Activated CD4-positive, CD25-positive, alpha-beta regulatory T cell treated with anti-CD3 and anti-CD28 coated beads, Interleukin-2, amount 50 U/mL, for 72 hours (primary cell): ENCODE measurements at places on chromosomes 1 and 21.
A peak's percentile ranks its signal among the peaks of the same experiment; 100 is the strongest.

- DNase-seq, result no peak
These were observed 69.2 kb upstream of the RGS2 start for GRCh38 chr1:192739476-192740184.

DNA sequence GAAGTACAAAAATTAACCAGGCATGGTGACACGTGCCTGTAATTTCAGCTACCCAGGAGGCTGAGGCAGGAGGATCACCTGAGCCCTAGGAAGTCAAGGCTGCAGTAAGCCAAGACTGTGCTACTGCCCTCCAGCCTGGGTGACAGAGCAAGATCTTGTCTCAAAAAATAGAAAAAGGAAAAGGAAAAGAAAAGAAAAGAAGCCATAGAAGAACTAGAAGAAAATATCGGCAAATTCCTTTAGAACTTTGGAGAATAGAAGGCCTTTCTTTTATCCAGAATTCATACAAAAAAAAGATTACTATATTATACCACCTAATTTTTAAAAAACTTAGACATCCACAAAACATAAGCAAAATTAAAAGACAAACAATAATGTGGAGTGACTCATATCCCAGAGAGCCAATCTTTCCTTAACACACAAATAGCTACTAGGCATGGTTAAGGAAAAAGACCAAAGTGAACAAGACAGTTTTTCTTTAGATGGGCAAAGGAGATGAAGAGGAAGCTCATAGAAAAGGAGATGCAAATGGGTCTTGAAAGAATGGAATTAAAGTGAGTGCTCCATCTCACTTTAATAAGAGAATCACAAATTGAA is 251.1 kb upstream of the IRF2BP2 start:
- DNase-seq, result no peak

DNA sequence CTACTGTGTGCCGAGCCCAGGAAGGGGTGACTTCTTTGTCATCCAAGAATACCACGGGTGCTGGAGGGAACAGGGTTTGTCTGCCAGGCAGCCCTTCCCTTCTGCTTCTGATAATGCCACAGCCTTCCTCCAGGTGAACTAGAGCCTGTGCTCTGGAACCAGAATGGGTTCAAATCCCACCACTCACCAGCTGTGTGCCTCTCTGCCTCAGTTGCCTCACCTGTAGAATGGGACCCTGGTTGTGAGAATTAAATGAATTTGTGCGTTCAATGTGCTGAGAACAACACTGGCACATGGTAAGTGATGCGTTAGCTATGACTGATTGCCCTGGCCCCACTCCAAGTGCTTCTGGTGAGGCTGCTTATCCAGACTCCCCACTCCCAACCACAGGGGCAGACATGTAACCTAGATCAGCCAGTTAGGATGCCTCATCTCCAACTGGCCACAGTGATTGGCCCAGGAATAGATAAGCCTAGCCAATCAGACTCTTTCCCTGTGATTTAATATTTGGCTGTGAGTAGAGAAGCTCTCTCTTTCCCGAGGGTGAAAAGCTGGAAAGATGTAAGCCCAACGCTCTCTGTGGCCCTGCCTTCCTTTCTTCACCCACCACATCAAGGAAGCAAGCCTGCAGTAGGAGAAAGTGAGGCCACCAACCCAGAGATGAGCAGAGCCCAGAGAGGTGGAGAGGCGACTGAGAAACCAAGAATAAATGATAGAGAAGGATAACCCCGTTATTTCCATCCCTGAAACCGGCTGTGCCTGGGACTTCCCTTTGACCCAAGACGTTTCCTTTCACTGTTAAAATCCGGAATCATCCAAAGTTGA is 20.8 kb upstream of the LAPTM5 start:
- no peak for DNase-seq

DNA sequence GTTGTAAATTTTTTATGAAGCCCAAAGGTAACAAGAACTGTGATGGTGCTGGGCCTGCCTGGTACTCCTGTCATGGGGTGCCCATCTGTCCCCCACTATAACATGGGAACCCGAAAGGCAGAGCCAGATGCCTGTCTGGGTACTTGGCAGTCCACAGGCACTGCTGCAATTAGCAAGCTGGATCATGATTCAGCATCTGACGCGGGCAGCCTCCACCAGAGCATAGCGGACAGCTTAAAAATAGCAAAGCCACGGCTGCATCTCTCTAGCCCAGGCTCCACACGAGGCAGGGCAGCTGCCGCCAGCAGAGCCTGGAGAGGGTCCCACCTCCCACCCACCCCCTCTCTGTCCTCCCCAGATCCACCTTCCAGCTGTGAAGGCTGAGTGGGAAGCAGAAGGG is 22.9 kb downstream of the SUSD4 start:
- no peak for DNase-seq

- no peak for DNase-seq
These were observed 125.4 kb downstream of the TBX19 start for GRCh38 chr1:168405906-168406549.

DNA sequence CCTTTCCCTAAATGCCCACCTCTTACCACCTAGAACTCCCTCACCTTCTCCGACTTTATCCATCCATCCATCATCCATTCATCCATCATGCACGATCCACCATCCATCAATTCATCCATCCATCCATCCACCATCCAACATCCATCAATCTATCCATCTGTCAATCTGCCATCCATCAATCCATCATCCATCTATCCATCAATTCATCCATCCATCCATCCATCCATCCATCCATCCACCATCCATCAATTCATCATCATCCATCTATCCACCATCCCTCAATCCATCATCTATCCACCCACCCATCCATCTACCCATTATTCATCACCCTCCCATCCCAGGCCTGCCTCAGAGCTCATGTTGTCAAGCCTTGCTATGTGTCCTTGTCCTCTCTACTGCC is 34.5 kb downstream of the WNT3A start:
- DNase-seq, result no peak

- DNase-seq, result no peak
These were observed 158.9 kb upstream of the COA6 start for GRCh38 chr1:234214129-234214910.

- DNase-seq, result no peak
These were observed 25.1 kb downstream of the KRTAP10-1 start for GRCh38 chr21:44514746-44515358.

- DNase-seq, result no peak
These were observed 107.8 kb downstream of the LACTBL1 start for GRCh38 chr1:22864886-22865285.

DNA sequence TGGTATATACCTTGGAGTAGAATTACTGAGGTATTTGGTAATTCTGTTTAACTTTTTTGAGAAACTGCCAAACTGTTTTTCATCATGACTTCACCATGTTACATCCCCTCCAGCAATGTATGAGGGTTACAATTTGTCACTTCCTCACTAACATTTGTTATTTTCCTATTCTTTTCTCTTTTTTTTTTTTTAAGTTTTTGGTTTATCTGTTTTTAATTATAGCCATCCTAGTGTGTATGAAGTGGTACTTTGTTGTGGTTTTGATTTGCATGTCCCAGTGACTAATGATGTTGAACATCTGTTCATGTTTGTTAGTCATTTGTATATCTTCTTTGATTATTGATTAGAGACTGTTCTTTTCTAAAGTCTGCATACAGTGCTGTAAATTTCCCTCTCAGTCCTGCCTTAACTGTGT is 147.3 kb downstream of the HS2ST1 start:
- DNase-seq, result no peak

GRCh38 chr1:154779551-154780189 is 90.4 kb downstream of the KCNN3 start:
- no peak for DNase-seq

GRCh38 chr1:40034869-40035268 is 5.7 kb upstream of the CAP1 start:
- DNase-seq, result no peak

- DNase-seq, result no peak
These were observed 119.0 kb downstream of the GREM2 start for GRCh38 chr1:240492832-240493440.

- DNase-seq, result peak; percentile 66
These were observed 20.8 kb downstream of the NAV1 start for GRCh38 chr1:201559679-201560162.

DNA sequence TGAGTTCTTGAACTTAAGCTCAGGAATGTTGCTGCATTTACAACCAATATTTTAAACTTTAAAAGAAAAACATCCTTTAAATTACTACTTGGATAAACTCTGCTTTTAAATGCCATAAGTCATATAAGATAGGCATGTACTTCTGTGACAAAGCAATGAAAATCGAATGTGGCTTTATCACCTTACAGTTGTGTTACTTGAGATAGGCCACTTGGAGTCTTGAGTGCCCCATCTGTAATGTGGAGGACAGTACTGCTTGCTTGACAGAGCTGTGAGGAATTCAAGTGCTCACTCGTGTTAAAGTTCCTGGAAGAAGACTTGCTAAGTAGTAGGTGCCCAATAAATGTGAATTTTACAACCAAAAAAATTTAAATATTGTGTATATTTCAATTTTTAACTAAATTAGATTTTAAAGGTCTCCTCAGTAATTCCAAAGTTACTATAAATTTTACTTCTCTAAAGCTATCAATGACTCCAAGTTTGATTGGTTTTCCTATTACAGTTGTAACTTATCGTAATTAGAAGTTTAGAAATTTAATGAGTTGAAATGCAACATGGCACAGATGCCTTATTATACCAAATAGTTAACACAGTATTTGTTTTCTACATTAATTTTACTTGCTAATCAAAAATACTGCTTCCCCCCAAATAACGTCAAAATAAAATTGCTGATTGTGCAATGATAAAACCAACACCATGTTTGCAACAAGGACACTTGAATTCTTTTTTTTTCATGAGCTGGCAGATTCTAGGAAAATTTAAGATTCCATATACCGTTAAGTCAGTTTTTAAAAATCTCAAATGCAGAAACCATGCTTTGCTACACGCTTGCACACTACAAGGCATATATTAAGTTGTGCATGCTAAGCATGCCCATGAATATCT is 21.8 kb downstream of the PSMB2 start:
- no peak for DNase-seq

GRCh38 chr1:33349081-33349759 is 28.3 kb upstream of the A3GALT2 start:
- peak; percentile 53 for DNase-seq

- DNase-seq, result no peak
These were observed 37.2 kb downstream of the RRP1 start for GRCh38 chr21:43826623-43826974.

- no peak for DNase-seq
These were observed 272.5 kb upstream of the LRRC7 start for GRCh38 chr1:69295265-69295664.
